ENCODE measurements at places on chromosomes 1 and 21.

GRCh38 chr1:199010492-199010891 lies 371.7 kb downstream of the PTPRC start:
- no peak for DNase-seq

DNA sequence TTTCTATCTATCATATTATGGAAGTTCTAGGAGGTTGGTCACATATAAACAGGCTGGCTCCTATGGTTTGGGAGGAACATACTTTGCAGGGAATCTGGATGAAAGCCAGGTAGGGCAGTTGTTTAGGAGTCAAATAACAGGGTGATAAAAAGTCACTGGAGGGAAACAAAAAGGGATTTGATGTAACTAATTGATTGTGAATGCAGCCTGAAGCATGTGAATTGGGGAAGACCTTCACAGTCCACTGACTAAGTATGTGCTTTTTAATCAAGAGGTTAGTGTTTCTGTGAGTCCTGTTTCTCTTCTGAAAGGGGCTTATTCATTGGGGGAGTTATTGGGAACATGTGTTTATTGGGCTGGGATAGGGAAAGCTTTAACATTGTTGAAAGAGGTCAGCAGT lies 41.3 kb downstream of the HMCN1 start:
- DNase-seq, result no peak

- no peak for DNase-seq
Observed at GRCh38 chr1:244027491-244028145, 23.5 kb upstream of the ZBTB18 start.

DNA sequence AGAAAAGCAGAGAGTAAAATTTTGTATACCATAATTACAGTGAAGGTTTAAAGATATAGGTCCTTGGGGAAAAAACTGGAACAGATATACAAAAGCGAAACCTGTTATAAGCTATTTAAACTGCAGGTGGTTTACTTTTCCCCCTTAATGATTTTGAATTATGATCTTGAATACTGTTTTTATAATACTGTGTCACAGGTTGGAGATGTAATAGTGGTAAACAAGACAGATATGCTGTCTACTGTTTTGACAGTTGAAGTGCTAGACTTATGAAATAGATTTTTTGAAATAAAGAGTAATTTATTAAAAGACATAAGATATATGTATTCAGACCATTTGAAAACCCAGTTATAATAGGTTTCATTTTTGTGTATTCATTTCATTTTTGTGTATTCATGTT lies 129.4 kb downstream of the CD247 start:
- DNase-seq, result no peak

- no peak for DNase-seq
Observed at GRCh38 chr1:26234644-26235370, 807 bp downstream of the CEP85 start.

DNA sequence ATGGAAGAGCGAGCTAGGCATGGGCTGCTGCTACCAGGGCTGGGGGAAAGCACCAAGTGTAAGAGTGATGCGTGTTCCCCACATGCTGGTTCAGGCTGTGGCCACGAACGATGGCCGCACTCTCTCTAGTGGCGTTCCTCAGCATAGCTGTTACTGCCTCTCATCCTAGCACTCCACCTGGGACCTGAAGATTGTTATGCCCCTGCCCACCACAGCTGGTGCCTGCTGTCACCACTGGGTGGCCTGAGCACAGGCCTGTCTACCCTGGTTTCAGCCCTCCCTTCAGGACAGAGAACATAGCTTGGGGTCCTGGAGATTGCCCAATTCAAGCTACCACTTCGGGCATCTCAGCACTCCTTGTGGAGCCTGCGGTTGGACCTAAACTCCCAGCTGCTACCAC lies 80.1 kb upstream of the PDC start:
- no peak for DNase-seq

GRCh38 chr1:159653201-159653600 lies 61.2 kb downstream of the CRP start:
- no peak for DNase-seq

DNA sequence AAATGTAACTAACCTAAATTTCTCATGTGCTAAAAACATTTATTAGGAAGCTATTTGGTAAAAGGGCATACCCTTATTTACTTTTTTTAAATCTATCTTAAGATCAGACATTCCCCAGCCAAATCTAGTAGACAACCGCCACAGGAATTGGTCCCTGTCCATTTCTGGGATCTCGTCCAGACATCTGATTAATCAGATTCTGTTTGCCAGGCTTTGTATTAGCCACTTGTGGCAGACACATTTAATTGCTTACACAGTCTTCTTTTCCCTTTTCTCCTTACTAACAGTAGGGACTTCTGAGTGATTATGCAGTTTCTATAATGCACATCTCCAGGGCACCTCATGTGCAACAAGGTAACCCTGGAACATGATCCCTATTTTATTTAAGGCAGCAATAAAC lies 449.0 kb upstream of the RGS18 start:
- no peak for DNase-seq

- DNase-seq, result no peak
Observed at GRCh38 chr1:36835017-36835695, 199.2 kb downstream of the GRIK3 start.

DNA sequence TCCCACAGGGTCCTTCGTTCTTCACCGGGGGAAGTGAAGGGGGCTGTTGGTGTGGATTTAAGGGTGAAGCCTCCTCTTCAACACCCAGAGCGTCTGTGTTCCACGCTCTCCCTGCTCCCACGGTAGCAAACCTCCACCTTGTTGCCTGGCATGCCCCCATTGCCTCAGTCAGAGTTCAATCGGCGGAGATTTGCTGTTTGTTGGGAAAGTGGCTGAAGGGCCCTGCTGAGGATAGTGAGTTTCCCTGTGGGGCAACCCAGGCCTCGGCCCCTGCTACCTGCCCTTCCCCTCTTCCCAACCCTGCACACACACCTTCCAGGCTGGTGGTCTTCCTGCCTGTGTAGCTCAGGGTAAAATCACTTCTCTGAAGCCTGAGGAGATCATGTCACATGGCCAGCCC lies 60.5 kb downstream of the TOR1AIP2 start:
- DNase-seq, result no peak

DNA sequence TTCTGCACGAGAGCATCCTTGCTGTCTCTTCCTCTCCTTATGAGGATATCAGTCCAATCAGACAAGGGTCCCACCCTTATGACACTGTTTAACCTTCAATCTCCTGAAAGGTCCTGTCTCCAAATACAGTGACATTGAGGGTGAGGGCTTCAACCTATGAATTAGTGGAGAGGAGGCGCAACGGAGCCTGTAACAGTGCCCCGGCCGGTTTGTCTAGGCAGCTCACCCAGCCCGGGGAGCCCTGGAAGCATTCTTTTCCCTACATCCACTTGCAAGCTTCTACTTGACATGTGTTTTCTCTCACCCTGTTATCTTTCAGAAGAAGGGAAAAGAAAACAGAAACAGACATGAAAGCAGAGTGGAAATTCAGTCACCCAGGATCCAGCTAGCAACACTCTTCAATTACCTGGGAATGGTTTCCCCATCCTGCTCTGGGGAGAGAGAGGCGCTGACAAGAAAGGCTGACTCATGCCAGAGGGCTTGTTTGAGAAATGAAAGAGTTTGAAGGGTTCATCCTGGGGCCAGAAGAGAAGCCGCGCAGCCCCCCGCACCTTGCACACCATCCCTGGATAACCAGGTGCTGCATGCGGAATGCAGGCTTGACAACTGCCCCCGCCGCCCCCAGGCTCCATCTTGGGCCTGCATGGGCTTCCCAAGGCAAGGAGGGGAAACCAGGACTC lies 394.9 kb downstream of the NPHP4 start:
- DNase-seq, result no peak

DNA sequence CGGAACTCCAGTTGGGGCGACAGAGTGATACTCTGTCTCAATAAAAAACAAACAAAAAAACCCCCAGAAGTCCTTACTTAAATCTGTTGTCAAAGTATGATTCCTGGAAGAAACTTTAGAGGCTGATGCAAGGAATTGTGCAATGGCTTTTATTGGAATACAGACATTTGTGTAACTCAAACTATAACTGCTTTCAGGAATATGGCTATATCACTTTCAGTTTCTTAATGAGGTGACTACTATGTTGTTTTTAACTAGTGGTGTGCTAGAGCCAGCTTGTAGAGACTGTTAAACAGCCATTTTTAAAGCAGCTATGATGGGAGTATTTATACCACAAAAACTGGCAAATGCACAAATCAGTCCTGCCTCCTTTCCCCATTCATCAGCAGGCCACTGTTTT lies 22.7 kb upstream of the DNAJC28 start:
- DNase-seq, result no peak

GRCh38 chr1:3651026-3651929 lies 1.0 kb upstream of the TP73 start:
- no peak for DNase-seq

GRCh38 chr1:109369167-109369746 lies 28.5 kb downstream of the SORT1 start:
- no peak for DNase-seq

DNA sequence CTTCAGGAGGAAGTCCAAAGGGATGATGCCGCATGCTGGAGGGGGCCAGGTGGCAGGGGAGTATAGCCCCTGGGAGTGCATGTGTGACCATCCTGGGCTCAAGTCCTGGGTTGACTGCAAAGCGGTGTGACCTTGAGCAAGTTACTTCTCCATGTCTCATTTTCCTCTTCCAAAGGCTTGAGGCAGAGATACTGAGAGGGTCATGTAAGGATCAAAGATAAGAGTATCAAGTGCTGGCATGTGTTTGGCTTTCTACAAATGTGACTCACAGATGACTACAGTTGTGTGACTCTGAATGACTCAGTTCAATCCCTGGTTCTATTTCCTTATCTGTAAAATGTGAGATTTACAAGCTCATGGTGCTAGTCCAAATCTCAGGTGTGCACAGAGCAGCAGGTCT lies 26.1 kb downstream of the PROK1 start:
- no peak for DNase-seq

DNA sequence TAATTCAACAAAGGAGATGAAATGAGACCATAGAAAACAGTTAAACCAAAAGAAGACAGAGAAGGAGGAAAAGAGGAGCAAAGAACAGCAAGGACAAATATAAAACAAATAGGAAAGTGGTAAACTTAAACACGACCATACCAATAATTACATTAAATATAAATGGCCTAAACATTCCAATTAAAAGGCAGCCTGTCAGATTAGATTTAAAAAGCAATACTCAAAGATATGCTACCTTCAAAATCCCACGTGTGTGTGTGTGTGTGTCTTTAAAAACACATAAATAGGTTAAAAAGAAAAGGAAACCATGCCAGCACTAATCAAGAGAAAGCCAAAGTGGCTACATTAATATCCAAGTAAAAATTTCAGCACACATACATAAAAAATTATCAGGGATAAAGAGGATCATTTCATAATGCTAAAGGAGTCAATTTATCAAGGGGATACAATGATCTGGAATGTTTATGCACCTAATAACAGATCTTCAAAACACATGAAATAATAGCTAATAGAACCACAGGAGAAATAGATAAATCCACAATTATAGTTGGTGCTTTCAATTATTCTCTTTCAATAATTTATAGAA lies 355.7 kb upstream of the POU3F1 start:
- no peak for DNase-seq

DNA sequence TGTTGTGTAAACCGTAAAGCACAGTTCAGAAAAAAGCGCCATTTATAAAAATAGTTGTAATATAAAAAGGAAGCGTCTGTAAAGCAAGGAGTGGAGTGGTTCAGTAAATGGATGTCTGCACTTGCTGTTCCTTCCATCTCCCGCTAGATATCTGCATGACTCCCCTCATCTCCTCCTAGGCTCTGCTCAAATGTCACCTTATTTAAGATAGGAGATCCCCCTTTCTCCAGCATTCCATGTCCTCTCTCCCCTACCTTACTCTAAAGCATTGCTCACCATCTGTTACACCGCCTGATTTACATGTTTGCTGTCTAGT lies 745 bp downstream of the MUL1 start:
- no peak for DNase-seq

DNA sequence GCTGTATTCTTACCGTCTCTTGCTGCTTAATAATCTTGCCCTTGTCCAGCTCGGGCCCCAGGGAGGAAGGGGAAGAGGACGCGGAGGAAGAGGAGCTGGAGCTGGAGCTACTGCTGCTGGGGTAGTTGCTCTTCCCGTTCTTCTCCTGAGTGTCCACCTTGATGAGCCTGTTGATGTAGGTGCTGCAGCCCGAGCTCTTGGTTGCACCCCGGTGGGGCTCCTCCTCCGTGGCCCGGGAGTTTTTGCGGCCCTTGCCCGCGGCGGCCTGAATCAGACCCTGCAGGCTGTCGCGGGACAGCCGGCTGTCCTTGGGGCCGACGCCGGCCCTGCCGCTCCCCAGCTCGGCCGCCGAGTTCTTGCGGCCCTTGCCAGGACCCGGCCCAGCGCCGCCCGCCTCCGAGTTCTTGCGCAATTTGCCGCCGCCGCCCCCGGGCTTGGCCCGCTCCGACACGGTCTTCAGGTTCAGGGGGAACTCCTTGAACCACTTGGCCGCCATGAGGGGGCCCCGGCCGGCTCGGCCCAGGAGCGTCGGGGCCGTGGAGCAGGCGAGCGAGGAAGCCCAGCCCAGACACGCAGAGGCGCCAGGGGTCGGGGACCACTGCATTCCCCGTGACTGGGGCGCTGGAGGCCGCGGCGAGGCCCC lies 475 bp upstream of the TDRD10 start:
- peak; percentile 37 for DNase-seq

- no peak for DNase-seq
Observed at GRCh38 chr1:206744683-206745082, 25.9 kb upstream of the IL19 start.

DNA sequence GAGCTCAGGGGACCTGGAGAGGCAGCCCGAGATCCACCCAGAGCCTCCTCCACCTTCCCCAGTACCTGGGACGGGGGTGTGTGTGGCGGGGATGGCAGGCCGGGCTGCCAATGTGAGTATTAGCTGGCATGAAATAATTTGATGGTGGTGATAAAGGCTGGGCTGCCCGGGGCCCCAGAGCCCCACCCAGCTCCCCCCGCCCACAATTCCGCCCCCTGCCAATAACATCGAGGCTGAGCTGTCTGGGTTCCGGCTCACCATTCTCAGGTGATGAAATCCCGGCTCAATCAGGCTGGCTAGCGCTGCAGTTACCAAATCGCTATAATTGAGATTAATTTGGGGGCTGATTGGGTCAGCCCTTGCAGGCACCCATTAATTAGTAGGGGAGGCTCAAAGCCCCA lies 103.8 kb upstream of the CASZ1 start:
- no peak for DNase-seq

GRCh38 chr21:37389456-37389855 lies 22.9 kb downstream of the DYRK1A start:
- DNase-seq, result no peak

- DNase-seq, result no peak
Observed at GRCh38 chr1:108717774-108718316, 5.1 kb downstream of the FNDC7 start.

- DNase-seq, result no peak
Observed at GRCh38 chr1:7250597-7251453, 465.6 kb downstream of the CAMTA1 start.

- DNase-seq, result no peak
Observed at GRCh38 chr21:32599526-32599925, 12.7 kb downstream of the CFAP298 start.

DNA sequence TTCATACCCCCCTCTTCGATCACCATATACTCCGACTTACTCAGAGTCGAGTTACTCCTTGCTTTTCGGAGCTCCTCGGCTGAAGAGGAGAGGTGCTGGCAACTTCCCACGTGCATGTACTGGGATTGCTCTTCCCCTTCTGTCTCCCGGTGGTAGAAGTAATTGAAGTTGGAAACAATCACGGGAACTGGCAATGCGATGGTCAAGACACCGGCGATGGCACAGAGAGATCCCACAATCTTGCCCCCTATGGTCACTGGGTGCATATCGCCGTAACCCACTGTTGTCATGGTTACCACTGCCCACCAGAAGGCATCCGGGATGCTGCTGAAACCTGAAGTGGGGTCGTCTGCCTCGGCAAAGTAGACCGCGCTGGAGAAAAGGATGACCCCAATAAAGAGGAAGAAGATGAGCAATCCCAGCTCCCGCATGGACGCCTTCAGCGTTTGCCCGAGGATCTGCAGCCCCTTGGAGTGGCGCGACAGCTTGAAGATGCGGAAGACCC lies 1.5 kb downstream of the KCNA3 start:
- no peak for DNase-seq
